ENCODE measurements at places on chromosomes 16 and 17.

GRCh38 chr17:75373280-75373679 lies 32.2 kb downstream of the GRB2 start:
- DNase-seq = no peak

GRCh38 chr16:8489580-8489979 lies 100.7 kb downstream of the TMEM114 start:
- DNase-seq = no peak

DNA sequence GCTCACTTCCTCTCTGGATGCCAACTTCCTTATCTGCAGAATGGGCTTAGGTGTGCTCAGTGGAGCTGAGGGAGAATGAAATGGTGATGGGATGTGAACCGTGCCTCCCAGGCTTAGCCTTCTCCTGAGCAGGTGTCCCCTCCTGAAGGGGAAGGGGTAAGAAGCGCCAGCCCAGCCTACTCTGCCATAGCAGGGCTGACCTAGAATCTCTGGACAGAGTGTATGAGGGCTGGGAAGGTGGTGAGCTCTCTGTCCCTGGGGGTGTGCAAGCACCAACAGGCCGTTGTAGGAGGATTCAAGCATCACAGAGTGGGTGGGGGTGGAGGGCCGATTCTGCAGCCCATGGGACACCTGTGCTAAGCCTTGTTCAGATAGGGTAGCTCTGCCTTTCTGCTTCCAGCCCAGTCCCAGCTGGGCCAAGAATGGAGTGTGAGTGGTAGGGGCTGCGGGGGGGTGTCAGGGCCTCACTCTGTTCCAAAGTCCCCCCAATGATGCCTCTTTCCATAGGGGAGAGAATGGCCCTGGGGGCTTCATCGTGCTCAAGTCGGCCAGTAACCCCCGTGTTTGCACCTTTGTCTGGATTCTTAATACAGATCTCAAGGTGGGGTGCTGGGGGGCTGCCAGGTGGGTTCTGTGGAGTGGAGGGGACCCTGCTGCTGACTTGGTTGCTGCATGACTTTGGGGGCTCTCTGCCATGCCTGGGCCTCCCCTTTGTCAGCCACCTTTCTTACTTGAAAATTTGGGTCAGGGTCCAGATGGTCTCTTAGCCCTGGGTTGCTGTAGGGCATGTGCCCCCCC lies 3.2 kb upstream of the TCAP start:
- no peak for DNase-seq

GRCh38 chr16:83887564-83887963 lies 11.4 kb upstream of the MLYCD start:
- no peak for DNase-seq

DNA sequence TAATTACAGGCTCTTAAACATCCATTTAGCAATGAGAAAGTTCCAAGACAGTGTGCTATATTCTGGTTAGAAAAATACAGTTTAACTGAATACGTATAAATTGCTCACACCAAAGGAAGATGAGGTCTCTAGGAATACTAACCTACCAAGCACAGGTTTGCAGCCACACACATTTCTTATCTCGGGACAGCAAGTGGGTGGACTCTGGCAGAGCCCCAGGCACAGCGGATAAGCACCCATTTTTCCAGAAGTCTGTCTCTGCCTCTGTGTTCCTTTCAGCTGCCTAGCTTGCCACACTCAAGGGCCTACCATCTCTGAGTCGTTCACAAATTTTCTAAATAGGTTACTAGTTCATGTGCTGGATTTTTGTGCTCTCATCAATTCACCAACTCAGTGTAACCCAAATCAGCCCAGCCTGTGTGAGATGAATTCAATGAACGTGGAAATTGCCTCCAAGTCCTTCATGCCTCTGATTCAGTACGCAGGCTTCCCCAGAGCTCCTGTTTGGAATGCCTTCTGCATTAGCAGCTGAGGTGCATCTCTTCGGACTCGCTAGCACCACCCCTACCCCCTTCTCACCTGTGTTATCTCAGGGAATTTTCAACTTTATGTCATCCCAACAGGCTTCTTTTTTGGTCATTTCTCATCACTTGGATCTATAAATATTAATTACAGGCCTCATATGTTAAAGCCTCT lies 581.0 kb upstream of the CDH11 start:
- no peak for DNase-seq

GRCh38 chr17:80561541-80562114 lies 17.0 kb downstream of the RPTOR start:
- no peak for DNase-seq

DNA sequence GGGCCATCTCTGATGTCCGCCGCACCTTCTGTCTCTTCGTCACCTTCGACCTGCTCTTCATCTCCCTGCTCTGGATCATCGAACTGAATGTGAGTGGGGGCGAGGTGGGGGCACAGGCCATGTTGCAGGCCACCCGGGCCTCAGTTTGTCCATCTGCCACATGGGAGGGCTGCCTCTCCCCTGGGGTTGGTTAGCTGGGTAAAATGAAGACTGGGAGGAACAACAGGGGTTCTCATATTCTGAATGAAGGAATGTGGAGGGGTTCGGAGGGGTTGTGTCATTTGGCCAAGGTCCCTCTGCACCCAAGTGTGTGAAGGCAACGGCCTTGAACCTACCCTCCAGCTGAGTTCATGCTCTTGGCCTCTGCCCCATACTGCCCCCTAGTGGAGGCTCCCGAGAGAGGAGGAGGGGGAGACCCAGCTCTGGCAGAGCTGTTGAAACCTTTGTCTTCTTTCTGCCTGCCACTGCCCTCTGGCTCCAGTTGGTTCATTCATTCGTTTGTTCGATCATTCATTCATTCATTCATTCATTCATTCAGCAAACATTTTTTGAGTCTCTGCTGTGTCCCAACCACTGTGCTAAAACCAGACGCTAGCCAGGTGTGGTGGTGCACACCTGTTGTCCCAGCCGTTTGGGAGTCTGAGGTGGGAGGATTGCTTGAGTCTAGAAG lies 11.4 kb upstream of the TCAP start:
- DNase-seq = peak; percentile 79

- no peak for DNase-seq
These were observed 117.7 kb downstream of the HS3ST3A1 start for GRCh38 chr17:13484020-13484419.

DNA sequence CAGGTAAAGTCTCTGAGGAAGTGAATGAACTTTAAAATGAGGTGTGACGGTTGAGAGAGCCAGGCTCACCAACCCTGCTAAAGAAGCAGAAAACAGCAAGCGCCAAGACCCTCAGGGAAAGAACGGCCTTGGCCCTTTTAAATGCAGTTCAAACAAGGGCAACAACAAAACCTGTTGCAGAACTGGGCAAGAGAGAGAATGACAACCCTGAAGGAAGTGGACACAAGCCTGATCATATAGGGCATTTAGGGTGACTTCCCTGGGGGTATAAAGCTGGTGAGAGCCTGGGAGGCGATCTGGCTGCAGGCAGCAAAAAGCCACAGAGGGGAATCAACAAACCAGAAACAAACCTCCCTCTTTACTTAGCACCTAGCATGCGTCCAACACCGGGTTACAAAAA lies 1.0 kb downstream of the CPPED1 start:
- DNase-seq = no peak

GRCh38 chr17:75237100-75238014 lies 24.0 kb downstream of the GGA3 start:
- no peak for DNase-seq

DNA sequence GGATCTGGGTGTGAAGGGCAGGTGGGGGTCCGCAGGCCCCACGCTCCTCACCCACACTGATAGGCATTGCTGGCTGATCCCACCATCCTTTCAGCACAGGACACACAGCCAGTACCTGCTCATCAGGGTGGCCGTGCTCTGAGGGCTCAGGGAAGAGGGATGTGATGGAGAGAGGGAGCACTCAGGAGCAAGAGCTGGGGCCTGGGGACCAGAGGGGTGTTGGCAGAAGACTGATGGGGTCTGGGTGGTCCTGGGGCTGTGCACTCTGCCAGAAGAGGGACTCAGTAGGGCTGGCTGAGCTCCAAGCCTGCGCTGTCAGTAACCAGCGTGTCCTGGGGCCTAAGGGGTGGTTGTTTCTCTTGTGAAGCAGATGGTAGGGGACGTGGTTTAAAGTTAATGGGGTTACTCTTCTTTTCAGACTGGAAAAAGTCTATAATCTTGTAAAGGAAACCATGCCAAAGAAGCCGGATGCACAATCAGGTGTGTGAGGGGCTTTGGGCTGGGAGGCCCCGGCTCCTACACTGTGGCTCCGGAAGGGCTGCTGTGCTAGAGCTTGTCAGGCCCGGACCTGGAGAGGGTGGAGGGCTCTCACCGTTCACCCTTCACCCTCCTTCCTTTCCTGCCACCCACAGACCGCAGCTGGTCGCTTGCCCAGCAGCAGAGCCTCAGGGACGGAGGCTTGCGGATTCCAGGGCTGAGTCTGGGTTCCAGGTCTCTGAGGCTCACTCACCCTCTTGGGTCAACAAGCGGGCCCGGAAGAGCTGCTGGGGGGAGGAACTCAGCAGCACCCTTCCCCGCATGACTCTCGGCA lies 27.8 kb downstream of the POLR3E start:
- no peak for DNase-seq

GRCh38 chr17:72191356-72191755 lies 70.5 kb downstream of the SOX9 start:
- DNase-seq = no peak

GRCh38 chr17:42548070-42548837 lies 4.5 kb upstream of the HSD17B1 start:
- DNase-seq = peak; percentile 55

DNA sequence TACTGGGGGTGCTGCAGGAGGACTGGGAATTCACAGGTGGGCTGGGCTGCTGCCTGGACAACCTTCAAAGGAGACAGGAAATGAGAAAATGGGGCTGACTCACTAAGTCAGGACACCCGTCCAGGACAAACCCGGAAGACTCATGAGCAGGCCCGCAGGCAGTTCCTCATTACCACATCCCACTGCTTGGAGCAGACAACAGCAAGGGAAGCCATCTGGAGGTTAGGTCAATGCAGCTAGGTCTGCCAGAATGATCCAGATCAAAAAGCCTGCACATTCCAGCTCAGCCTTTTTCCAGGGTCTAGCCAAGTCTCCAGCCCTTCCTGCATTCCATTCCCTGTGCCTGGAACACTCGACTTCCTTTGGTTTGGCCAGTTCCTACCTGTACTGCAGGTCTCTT lies 536.5 kb upstream of the CDH11 start:
- no peak for DNase-seq

DNA sequence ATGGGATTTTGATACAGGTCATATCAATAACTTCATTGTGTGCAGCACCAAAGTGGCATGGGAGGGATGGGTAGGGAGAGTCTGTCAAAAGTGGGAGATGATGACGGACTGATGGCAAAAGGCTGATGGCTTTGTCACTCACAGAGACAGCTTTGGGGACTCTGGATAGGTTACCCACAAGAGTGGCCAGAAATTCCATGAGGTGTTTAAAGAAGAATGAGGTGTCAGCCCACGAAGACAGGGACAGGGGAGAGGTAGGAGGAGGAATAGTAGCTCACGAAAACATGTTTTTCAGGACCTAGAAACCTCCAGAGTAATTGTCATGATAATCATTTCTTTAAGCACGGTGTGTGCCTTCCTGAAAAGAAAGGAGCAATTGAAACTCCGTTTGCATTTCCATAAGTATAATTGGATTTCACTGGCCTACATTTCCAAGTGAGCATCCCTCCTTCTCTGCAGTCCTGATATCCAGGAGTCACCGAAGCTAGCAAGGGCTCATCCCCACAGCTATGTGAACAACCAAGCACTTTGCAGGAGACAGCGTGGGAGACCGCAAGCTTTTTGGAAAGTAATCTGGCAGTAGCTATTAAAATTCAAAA lies 60.0 kb downstream of the HSD17B2 start:
- no peak for DNase-seq
